Lower leg skin (tissue), 4 donors: ENCODE measurements at places on chromosomes 2 and 18. TPM values are rescaled to one million over a fixed set of nuclear protein-coding genes. Genes with fewer than 3 reads are reported as not detected.

- DNase-seq = peak; percentile 51
Observed at GRCh38 chr2:55862673-55863390, 60.8 kb downstream of the EFEMP1 start.

DNA sequence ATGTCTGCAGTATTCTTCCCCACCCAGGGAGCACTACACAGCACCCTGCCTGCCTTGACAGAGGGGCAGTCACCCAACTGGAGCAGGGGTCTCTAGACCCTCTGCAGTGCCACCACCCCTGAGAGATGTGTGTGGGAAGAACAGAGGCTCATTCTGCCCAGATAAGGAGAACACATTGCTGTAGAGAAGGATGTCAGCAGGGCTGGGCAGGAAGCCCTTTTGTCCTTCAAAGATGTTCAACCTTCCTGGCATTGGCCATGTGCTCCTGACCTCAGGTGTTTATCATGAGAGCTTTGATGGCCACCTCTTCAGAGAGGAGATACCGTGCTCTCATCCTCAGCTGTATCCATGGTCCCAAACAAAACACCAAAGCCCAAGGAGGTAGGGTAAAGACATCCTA lies 4.6 kb upstream of the TEX51 start:
- no peak for DNase-seq

- no peak for DNase-seq
Observed at GRCh38 chr2:63425079-63425416, 163.2 kb downstream of the WDPCP start.

GRCh38 chr2:72539071-72539552 lies 286.7 kb downstream of the EXOC6B start:
- DNase-seq = no peak

- DNase-seq = no peak
Observed at GRCh38 chr18:63162271-63163014, 157.1 kb downstream of the BCL2 start.

Gene EGR4
- not detected for total RNA-seq

DNA sequence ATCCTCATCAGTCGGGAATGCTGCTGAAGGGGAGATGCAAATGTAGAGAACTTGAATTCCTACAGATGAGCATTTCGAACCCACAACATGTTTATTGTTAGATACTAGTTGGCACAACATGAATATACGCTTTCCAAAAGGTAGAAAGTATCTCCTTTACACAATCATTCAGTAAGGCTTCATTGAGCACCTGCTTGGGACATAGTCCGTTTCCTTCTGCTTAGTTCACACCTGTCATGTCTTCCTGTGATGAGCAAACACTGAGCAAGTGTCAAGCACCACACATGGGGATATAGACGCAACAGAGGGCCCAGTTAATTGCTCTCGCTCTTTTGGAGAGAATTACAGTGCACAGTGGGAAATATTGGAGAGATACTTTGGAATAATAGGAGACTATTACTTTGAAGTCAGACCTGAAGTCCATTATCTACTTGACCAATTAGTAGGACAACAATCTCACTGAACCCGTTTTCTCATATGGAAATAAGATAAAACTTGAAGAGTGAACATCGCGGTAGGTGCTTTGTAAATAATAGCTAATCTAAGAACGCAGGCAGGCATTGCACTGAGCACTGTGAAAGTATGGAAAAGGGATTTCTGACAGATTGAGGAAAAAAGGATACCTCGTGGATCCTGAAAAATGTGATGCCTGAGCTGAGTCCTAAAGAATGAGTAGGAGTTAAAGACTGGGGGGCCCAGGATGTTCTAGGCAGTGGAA lies 1.2 kb downstream of the CPSF3 start:
- no peak for DNase-seq

DNA sequence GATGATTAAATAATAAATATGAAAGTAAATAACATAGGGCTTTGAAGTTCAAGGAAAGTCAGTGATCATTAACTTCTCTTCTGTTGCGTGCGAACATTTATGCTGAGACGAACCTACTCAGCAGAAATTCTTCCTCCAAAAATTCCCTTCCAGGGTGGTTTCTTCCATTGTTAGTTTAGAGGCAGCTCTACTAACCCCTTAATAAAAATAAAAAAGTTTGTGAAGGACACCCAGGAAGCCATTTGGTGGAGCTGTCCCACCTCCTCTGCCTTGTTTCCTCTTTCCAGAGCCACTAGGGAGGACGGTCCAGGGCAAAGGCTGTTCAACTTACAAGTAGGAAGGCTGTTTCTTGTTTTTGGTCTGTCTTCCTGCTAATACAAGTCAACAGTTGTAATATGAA lies 2.1 kb upstream of the SMAD2 start:
- DNase-seq = no peak

- DNase-seq = no peak
Observed at GRCh38 chr2:127471286-127471988, 53.2 kb downstream of the PROC start.

GRCh38 chr18:29449424-29449823 lies 1272.5 kb upstream of the CDH2 start:
- DNase-seq = no peak

GRCh38 chr2:239371726-239372686 lies 28.8 kb downstream of the HDAC4 start:
- no peak for DNase-seq

DNA sequence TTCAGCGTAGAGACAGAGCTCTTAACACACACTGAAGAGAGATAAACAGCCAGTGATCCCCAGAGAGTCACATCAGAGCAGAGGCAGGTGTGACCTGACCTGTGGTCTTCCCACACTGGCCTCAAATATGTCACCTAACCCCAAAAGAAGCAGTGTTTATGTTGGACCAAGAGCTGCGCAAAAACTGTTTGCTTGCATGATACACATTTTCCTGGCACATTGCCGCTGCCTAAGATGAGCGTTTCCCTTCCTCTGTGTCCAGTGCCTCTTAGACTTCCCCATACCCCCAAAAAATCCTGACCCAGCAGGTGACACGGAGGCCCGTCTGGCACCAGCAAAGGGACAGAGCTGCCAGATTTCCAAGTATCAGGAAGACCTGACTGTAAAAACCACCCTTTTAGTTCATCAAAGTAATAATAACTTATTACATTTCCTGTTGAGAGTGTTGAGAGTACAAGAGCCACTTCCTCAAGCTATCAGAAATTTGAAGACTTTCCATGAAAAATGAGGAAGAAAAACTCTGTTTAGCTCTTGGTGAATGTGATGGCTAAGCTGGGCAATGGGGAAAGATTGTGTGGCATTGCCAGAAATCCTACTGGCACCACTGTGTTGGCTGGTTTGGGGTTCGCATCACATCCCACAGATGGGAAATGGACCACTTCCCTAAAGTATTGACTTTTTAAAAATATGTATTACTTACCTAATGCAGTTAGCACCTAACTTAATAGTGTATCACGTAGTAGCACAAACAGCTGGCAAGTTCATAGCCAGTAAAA lies 6.7 kb downstream of the TNFRSF11A start:
- peak; percentile 39 for DNase-seq

DNA sequence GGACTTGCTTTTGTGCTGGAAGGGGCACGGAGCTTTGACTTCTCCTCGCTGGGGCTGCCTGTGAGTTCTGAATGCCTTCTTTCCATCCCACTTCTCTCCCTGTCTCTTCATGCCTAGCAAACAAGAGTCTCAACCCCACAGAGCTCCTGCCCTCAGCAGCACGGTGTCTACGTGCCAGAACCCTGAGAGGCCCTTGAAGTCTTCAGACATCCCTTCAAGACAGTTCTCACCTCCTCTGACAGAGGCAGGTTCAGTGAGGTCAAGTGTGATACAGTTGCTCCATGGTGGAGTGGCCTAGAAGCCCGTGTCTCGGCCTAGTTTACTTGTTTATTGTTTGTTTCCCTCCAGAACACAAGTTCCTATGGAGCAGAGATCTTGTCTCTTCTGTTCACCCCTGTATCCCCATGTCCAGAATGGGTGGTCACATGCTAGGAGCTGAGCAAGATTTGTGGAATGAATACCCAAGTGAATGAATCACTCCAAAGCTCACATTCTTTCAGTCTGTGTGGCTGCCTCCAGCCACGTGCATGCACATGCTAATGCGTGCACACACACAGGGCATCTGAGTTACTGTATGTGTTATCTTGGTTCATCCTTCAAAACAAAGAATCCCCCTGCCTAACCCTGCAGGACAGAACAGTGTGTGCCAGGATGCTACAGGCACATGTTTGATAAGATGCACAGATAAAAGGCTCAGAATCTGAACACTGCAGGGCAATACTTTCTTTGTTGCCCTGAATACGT lies 391.6 kb downstream of the NBAS start:
- DNase-seq = no peak

Gene CFAP65
- not detected for total RNA-seq

Gene PLCD4
- 0.34 TPM for total RNA-seq

GRCh38 chr2:130351711-130352110 lies 4.1 kb upstream of the PTPN18 start:
- no peak for DNase-seq
